Foreskin fibroblast (primary cell): ENCODE measurements at places on chromosomes 2 and 18.
A peak's percentile ranks its signal among the peaks of the same experiment; 100 is the strongest.

- no peak for DNase-seq
Measured at GRCh38 chr2:189300916-189301315, 121.4 kb upstream of the COL5A2 start.

DNA sequence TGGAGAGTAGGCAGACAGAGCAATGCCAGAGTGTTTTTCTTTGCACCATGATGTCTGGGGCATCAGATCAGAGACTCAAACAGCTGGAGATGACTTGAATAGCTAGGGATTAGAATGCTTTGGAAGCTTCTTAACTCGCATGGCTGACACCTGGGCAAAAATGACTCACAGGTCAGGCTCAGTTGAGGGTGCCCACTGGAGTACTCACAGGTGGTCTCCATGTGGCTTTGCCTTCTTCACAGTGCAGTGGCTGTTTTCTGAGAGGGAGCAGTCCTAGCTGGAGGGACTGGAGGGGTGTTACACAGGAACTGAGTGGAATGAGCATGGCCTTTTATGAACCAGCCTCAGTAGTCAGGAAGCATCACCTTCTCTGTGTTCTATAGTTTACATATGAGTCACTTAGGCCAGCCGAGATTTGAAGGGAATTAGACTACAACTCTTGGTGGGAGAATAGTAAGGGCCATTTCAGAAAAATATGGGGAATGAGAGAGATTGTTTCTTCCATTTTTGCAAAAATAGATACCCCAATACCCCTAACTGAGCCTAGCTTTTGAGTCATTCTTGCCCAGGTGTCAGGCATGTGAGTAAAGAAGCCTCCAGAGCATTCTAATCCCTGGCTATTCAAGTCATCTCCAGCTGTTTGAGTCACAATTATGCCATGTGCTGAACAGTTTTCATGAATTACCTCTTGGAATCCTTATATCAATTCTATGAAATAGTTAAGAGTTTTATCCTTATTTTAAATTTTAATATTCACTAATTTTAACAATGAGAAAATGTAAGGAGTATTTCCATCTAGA is 7.1 kb upstream of the PPP1R1C start:
- DNase-seq, result peak; percentile 54

GRCh38 chr18:51658436-51658835 is 461.0 kb upstream of the MEX3C start:
- no peak for DNase-seq

DNA sequence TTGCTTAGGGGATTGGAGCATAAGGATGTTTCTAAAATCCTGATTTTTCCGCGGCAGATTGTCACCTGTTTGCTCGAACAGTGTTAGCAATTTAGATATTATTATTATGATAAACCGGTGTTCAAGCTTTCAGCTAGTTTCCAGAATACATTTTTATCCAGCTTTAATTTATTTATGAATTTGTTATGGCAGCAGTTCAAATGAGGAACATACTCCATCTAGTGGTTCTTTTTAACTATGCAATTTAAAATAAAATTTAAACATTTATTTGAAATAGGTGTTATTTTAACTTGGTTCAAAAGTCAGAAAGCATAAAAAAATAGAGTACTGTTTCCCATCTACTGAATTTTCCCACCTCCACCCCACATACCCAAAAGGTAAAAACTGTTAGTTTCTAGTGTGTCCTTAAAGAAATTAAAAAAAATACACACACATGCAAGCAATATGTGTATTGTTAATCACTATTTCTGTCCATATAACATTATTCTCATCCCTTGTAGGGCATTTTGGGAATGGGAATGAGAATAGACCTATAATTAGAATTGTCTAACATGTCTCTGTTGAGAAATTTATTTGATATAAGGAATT is 23.2 kb downstream of the ACOXL start:
- DNase-seq, result no peak

GRCh38 chr2:98870516-98871158 is 65.4 kb downstream of the CRACDL start:
- no peak for DNase-seq

DNA sequence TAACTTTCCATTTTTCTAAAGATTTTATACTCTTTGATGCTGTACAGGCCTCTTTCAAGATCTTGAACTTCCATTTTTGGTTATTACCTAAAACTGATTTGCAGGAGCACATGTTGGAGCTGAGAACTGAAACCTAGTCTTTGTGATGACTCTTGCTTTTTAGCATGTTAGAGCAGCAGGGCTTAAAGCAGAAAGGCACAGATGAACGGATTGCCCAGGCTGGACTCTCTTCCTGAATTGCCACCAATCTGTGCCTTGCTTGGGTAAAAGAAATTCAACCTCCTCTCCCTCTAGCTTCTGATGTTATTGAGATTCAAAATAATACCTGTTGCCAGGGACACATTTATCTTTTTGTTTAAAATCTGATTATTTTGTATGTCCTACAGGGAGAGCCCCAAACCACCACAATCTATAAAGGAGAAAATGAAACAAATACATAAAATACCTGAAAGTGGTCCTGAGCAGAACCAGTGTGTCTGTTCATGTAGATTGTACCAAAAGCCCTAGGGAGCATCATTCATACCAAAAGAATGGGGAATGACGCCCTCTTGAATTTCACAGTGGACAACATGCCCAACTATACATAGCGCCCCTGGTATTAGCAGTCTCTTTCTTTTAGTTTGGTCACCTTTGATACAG is 277.0 kb upstream of the MAP2 start:
- no peak for DNase-seq

GRCh38 chr2:43121580-43122314 is 104.7 kb downstream of the ZFP36L2 start:
- DNase-seq, result no peak

DNA sequence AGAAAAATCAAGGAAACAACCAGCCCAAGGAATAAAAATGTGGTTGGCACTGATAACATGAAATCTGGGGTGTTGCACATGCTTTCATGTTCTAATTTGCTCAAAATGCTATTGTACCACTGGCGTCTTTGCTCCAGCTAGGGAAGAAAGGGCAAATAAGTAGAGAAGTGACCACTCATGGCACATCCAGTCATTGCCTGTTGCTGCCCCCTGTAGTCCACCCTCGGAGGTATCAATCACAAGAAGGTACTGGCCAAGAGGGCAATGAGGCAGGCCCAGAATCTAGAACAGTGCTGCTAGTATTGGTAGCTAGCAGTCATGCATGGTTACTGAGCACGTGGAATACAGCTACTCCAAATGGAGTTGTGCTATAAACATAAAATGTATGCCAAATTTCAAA is 213.4 kb downstream of the CDCA7 start:
- DNase-seq, result peak; percentile 48

DNA sequence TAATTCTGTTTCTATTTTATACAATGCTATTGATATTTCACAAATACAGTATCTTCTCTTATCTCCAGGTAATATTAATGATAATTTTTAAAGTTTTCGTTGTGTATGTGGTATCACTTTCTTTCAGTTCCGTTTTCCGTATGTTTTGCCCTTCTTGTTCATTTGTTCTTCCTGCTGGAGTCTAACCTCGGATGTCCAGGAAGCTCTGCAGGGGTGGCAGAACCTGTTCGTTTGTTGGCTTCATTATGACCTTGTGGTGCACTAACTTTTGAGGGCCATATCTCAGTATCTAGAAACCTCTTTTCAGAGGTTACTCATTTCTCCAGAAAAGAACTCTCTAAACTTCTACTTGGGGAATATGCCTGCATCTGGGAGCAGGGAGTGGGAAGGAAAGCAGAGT is 134.5 kb downstream of the NBAS start:
- DNase-seq, result no peak

DNA sequence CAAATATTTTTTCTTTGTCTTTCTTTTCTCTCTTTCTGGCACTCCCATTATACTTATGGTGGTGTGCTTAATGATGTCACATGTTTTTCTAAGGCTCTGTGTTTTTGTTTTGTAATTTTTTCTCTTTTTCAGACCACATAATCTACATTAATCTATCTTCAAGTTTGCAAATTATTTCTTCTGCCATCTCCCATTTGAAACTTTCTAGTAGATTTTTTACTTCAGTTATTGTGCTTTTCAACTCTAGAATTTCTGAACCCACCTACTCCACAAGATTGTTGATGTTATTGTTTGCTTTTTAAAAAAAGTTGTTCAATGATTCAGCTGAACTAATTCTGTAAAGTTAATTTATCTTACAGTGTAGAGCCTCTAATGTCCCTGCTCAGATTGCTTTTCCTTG is 121.4 kb downstream of the SCN3A start:
- DNase-seq, result no peak

- no peak for DNase-seq
Measured at GRCh38 chr2:125698280-125698679, 957.7 kb upstream of the GYPC start.

- no peak for DNase-seq
Measured at GRCh38 chr2:194672994-194673393, 984.0 kb upstream of the SLC39A10 start.
